ENCODE measurements at places on chromosomes 1 and 21. TPM values are rescaled to one million over a fixed set of nuclear protein-coding genes. Genes with fewer than 3 reads are reported as not detected.

DNA sequence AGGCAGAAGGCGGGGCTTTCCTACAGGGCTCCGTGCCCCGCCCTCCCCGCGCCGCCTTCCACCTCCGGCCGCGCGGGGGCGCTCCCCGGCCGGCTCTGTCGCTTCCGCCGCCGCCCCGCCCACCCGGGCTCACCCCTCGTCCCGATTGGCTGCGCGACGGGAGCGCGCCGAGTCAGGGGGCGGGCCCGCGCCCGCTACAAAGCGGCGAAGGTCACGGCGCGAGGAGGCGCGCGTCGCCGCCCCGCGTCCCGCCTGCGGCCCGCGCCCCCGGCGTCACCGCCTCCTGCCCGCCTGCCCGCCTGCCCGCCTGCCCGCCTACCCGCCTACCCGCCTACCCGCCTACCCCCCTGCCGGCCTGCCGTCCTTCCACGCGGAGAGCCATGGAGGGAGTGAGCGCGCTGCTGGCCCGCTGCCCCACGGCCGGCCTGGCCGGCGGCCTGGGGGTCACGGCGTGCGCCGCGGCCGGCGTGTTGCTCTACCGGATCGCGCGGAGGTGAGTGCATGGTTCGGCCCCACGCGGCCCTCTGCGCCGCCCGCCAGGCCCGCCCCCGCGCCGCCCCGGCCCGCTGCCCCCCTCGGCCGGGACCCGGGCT lies at the start of gene TMEM201:
Gene TMEM201 (plus strand): TSS at position 361 of the 593 bp plus-strand sequence. CDS start 20 bp downstream, at position 381.
- H3K4me1 ChIP-seq: peaks cover 34% of the 10 kb centered on the region
- H3K36me3 ChIP-seq: no peaks in the 10 kb centered on the region
- H3K4me3 ChIP-seq: peak within 1 kb of the TSS; percentile 79
- peak within 1 kb of the TSS; percentile 67 for H3K27ac ChIP-seq
- DNase-seq: peak; percentile 95

GRCh38 chr1:175443332-175443731 lies 250.8 kb upstream of the KIAA0040 start:
- no peak overlapping the region for H3K4me3 ChIP-seq
- H3K4me1 ChIP-seq: no peaks in the 10 kb centered on the region
- H3K36me3 ChIP-seq: no peaks in the 10 kb centered on the region
- peaks cover 5% of the 10 kb centered on the region for H3K27me3 ChIP-seq

GRCh38 chr1:197140121-197140520 lies 6.3 kb downstream of the ASPM start:
- no peak overlapping the region for H3K27ac ChIP-seq
- peaks cover 63% of the 10 kb centered on the region for H3K36me3 ChIP-seq
- H3K27me3 ChIP-seq: no peaks in the 10 kb centered on the region
- H3K4me3 ChIP-seq: no peak overlapping the region
- no peak for DNase-seq

- H3K27ac ChIP-seq: no peak overlapping the region
- peaks cover 5% of the 10 kb centered on the region for H3K4me1 ChIP-seq
- DNase-seq: no peak
- H3K4me3 ChIP-seq: no peak overlapping the region
- H3K36me3 ChIP-seq: no peaks in the 10 kb centered on the region
- H3K27me3 ChIP-seq: no peaks in the 10 kb centered on the region
Observed at GRCh38 chr1:243549791-243550190, 293.9 kb downstream of the SDCCAG8 start.

- peaks cover 6% of the 10 kb centered on the region for H3K27me3 ChIP-seq
- H3K4me3 ChIP-seq: no peak overlapping the region
- DNase-seq: no peak
- no peak overlapping the region for H3K27ac ChIP-seq
- H3K4me1 ChIP-seq: no peaks in the 10 kb centered on the region
- H3K36me3 ChIP-seq: no peaks in the 10 kb centered on the region
Observed at GRCh38 chr1:186206048-186206570, 168.9 kb downstream of the TPR start.

DNA sequence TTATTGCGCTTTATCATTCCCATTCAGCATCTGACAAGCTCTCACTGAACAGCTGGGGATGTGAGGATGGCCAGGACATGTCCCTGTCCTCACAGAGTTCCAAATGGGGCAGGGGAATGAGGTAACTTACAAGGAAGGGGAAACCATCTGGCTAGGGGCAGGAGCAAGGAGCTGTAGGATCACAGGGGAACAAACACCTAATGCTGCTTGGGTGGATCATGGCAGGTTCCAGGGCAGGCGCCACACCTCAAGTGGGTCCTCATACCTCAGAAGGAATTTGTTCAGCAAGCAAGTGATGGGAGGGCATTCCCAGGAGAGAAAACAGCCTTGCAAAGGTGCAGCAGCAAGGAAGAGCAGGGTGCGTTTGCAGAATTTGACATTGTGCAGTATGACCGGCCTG lies 35.1 kb upstream of the GRIK3 start:
- no peaks in the 10 kb centered on the region for H3K4me1 ChIP-seq
- H3K27me3 ChIP-seq: peaks cover 9% of the 10 kb centered on the region
- no peaks in the 10 kb centered on the region for H3K36me3 ChIP-seq
- H3K27ac ChIP-seq: no peak overlapping the region

DNA sequence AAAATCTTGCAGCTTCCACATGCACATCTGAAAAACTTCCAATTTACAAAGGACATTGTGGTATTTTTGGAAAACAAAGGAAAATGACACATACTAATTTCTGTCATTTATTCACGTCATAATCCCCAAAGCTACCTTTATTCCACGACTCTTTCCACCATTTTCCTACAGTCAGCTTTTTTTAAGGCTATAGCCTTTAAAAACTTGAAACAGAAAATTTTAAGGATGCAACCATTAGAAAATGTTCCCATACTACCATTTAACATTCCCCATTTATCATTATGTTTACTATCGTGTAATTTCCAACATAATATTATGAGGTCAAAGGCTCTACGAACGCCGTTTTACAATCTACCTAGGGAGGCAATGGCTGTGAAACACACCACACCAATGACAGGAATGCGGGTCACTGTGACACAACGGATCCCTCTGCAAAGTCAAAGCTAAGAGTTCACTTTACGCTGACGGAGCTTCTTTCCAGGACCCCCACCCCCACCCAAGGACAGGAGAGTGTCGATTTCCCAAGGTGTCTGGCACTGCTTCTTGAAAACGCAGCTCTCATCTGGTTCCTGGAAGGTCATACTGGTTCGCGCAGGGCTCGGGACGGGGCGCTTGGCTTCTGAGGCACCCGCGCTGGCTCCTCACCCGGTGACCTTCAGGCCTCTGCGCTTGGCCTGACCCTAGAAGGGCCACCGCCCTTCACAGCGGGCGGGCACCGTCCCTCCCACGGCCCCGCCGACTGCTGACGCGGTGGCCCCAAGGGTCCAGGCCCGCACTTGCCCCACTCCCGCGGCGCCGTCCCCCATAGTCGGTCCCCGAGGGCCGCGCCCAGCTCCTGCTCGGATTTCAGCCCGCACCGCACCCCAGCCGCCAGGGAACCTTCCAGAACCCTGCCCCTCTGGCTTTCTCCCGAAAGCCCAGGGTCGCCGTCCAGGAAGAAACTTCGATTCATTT lies 50.5 kb upstream of the ATF3 start:
- DNase-seq: no peak
- H3K27me3 ChIP-seq: peaks cover 39% of the 10 kb centered on the region
- peak overlapping the region; percentile 71 for H3K4me3 ChIP-seq
- H3K27ac ChIP-seq: peak overlapping the region; percentile 48

DNA sequence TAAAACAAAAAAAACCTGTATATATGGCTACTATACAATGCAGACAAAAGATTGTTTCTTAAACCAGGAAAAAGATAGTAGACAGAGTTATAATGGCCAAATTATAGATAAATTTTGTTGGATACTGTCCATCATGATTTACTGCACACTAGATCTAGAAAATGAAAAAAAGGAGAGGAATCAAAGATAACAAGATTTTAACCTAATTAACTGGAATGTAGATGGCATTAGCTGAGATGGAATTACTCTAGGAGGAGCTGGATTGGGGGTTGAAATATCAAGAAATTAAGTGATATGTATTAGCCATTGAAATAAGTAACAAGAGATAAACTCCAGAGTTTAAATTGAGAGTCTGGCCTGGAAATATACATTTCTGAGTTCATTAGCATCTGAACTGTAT lies 1489.1 kb downstream of the PLA2G4A start:
- no peak for DNase-seq
- H3K4me3 ChIP-seq: no peak overlapping the region
- no peaks in the 10 kb centered on the region for H3K27me3 ChIP-seq
- H3K36me3 ChIP-seq: no peaks in the 10 kb centered on the region
- H3K4me1 ChIP-seq: no peaks in the 10 kb centered on the region

The ASCL5 gene
- total RNA-seq: not detected

The NUDT4B gene
- 1.1 TPM for total RNA-seq

The TMEM82 gene
- total RNA-seq: not detected

The TTF2 gene
- 83.8 TPM for total RNA-seq

The VAMP4 gene
- 31.3 TPM for total RNA-seq

Measured in activated CD4-positive, alpha-beta memory T cell treated with anti-CD3 and anti-CD28 coated beads, Interleukin-2, amount 10 ng/mL, durations not matched to agents 7 days and 5 days (primary cell).